ENCODE measurements at places on chromosomes 11 and 22.

DNA sequence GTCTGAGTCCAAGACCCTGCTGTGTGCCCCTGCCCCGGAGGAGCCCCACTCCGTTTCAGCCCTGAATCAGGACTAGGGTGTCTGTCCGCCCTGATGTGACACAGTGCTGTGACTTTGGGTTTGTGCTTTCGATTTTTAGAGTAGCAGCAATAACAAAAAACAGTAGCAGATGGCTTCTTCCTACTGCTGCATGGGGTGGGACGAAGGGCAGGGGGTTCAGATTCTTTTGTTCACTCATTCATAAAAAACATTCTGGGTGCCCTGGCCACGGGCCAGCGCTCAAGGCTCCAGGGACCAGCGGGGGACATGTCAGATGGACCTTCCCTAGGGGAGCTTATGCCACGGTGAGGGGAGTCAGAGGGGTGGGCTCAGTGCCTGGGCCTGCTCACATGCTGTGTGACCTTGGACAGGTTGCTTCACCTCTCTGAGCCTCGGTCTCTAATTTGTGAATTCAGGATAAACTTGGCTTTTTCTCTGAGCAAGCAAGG lies 24.6 kb upstream of the PRR5 start:
- no peak for DNase-seq

GRCh38 chr11:17803754-17804334 lies 69.3 kb downstream of the KCNC1 start:
- no peak for DNase-seq

DNA sequence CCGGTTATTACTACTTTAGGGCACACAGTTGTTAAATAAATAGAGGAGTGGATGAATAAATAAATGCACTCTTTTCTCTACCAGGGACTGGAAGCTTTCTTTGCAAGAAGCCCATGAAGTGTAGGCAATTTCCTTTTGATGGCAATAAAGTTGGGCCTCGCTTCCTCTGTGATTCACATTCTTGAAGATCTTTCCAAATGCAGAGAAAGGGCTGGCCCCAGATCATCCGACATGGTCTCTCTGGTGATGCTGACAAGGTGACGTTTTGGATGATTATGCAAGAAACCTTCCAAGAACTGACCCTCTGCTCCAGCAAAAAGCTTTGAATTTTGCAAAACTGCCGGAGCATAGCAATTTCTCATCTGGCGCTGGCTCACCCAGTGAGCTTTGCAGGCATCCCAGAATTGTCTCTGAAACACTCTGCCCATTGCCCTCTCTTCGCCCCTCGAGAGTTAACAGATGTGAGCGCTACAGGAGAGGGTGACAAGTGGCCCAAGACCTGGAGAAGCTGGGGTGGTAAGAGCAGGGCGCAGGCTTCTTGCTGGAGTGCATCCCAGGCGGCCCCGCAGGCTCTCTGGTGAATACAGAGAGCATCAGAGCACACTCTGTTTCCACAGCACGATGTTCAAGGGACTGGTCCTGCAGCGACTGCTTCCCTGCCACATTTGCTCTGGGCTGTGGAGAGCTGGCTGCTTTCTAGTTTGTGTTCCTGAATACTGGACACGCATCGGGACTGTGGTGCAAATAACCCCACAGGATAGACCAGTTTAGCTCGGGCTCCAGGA lies 11.5 kb upstream of the IFT27 start:
- DNase-seq: no peak

GRCh38 chr22:49749885-49750510 lies 77.7 kb downstream of the BRD1 start:
- no peak for DNase-seq

DNA sequence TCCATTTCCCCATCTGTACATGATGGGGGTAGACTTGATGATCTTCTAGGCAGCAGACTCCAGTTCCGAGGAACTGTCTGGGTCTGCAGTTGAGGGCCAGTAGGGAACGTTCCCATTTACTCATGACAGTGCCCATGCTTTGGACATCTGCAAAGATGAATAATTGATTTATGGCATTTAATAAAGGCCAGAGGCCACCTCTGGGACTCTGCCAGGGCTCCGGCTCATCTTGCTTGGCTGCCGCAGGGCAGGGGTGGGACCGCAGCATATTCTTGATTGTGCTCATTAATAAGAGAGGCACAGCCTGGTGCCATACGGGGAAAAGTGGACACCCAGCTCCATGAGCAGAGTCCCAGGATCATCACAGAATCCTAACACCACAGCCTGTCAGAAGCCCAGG lies 28.1 kb upstream of the KLHL35 start:
- no peak for DNase-seq

Data from iPS DF 6.9 (cell line).